ENCODE measurements at places on chromosomes 3 and 15.

GRCh38 chr3:77254967-77255831 lies 215.3 kb downstream of the ROBO2 start:
- DNase-seq, result no peak

- no peak for DNase-seq
Measured at GRCh38 chr3:38054499-38055001, 15.5 kb downstream of the DLEC1 start.

- DNase-seq, result no peak
Measured at GRCh38 chr3:36911990-36912804, 32.7 kb downstream of the TRANK1 start.

GRCh38 chr3:171457607-171458061 lies 2.6 kb downstream of the TNIK start:
- no peak for DNase-seq

DNA sequence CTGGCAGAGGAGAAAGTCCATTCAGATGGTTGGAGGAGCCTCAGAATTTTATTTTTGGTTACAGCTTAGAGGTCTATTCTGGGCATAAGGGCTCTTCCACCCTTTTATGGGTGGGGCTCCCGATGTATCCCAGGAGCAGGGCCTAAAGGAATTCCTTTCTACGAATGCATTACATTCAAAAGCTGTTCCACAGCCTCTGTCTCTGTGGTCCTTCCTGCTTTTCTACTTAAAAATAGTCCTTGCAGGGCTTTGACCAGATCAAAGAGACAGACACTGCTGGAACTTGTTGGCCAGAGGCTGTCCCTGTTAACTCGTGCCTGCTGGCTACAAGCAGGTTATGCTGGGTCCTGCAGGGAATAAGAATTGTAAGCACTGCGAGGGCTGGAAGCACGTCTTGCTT lies 14.4 kb upstream of the NOX5 start:
- DNase-seq, result no peak

DNA sequence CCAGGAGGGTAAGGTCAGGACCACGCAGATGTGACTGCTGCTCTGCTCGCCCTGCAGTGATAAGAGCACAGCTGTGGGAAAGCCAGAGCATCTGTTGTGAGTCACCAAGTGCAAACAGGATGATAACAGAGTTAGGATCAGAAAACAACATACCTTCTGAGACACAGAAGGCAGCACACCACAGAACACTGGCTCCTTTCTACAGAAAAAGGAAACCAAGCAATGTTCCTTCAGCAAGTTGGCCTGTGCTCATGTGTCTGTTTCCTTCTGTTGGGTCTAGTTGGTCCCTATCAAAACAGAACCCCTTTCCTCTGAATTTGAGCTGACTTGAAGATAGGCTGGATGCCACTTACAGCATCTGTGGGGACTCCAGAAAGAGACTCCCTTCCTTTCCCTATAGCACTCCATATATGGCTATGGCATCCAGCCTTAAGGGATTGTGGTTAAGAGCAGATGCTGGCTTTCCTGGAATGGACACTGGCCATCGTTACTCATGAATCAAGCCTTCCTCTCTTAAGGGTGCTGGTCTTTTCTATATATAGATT lies 440.7 kb upstream of the THBS1 start:
- DNase-seq, result no peak

- no peak for DNase-seq
Measured at GRCh38 chr3:65672871-65673815, 365.6 kb downstream of the MAGI1 start.

DNA sequence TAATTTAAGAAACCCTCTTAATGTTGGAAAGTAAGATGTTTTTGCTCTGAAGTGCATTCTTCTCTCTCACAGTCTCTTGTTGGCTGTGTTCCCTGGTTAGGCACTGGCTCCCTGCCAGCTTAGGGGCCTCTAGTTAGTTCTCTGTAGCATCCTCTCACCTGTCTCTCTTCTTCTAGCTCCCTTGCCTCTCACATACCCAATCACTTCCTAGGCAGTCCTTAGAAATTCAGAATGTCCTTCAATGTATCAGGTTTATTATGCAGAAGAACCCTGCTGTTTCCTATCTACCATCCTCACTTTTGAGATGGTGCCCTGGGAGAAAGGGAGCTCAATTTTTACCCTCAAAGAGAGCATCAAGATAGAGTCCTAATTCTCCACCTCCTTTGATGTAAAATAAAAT lies 36.2 kb upstream of the CPNE4 start:
- DNase-seq, result no peak

DNA sequence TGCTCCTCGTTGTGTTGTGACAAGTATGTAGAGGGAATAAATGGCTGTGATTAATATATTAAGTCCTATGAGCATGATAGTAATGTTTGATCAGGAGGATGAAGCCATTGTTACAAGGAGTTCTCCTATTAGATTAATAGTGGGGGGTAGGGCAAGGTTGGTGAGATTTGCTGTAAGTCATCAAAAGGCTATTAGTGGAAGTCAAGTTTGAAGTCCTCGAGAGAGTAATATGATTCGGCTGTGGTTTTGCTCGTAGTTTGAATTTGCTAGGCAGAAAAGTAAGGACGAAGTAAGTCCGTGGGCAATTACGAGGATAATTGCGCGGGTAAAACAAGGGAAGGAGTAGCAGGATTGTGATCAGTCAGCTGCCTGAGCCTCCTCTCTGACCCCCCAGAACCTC lies 26.0 kb upstream of the BUB1B start:
- DNase-seq, result no peak

DNA sequence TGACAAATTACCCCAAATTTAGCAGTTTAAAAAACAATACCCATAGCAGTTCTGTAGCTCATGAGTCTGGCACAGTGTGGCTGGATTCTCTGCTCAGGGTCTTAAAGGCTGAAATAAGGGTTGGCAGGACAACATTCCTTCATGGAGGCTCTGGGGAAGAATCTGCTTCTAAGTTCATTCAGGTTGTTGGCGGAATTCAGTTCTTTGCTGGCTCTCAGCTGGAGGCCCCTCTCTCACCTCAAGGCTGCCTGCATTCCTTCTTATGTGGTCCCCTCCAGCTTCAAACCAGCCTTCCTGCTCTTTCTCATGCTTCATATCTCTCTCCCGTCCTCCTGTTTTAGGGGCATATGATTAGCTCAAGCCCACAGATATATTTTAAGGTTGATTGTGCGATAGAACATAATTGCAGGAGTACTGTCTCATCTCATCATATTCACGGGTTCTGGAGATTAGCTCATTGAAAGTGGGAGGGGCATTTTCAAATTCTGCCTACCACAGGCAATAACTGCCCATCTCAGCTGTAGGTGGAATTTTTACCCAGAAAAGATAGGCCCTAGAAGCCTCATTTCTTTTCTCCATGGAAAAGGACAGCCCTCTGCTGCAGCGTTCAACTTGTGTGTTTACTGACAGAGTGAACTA lies 5.6 kb upstream of the ZBTB47 start:
- no peak for DNase-seq

DNA sequence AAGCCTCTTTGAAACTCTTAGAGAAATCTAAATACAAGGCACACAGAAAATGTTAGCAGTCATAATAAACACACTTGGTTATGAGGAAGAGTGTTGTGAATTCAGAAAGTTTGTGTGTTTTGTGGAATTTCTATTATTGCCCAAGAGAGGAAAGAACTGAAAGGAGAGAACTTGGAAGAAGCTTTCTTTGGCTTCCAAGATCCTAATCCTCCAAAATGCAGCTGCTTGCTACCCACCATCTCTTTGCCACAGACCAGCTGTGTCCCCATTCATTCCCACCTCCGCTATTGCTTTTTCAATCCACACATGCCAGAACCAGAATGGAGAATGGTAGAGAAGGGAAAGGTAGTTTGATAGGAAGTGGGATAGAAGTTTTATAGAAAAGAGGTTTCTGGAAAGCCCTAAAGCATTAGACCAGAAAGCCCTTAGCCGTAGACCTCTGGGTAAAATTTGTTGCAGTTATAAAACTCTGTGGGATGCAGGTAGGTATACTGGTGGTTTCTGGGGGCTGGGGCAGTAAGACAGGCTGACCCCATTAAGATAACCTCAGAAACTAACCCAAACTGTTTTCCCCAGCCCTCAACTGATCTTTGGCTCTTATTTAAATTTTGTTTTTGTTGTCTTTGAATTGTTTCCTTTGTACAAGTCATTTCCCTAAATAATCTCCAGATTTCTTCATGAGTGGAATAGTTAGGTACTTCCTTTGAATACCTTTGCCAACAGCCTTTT lies 108.5 kb downstream of the FILIP1L start:
- DNase-seq, result no peak

- no peak for DNase-seq
Measured at GRCh38 chr3:6736836-6737629, 123.9 kb upstream of the GRM7 start.

GRCh38 chr3:61237858-61238257 lies 13.4 kb downstream of the FHIT start:
- DNase-seq, result no peak

GRCh38 chr15:65906396-65906795 lies 37.1 kb downstream of the RAB11A start:
- DNase-seq, result no peak

GRCh38 chr3:185928496-185928895 lies 9.3 kb downstream of the TRA2B start:
- no peak for DNase-seq

GRCh38 chr15:78398076-78398825 lies 39.8 kb upstream of the IREB2 start:
- no peak for DNase-seq

DNA sequence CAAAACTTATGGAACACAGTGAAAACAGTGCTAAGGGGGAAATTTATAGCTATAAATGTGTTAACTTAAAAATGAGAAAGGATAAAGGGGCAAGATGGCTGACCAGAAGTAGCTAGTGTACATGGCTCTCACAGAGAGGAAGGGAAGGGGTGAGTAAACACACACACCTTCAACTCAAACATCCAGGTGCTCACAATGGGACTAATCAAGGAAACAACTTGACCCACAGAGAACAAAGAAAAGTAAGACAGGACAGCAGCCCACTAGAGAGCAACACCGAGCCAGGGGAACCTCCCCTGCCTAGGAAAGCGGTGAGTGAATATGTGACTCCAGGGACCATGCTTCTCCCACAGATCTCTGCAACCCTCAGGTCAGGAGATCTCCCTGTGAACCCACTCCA lies 85.0 kb upstream of the UBP1 start:
- DNase-seq, result no peak

DNA sequence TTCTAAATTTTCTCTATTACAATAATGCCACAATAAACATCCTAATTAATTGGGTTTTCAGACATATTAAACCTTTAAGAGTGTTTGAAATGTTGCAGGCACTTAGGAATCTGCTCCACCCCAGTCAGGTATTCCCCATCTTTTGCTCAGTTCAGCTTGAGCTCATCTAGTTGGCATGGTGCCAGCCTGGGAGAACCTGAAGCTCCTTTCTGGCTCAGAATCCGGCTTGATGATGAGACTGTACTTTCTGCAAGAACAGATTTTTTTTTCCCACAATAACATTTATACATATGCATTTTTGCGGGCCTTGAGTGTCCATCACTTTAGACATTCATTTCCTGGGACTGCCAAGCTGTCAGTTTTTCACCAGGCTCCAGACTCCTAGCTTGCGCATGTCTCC lies 7.7 kb upstream of the OXSR1 start:
- DNase-seq, result no peak

All from BJ (cell line).